ENCODE measurements at places on chromosomes 16 and 17.

GRCh38 chr16:74053826-74054225, 242.8 kb upstream of the PSMD7 start:
- DNase-seq = no peak

DNA sequence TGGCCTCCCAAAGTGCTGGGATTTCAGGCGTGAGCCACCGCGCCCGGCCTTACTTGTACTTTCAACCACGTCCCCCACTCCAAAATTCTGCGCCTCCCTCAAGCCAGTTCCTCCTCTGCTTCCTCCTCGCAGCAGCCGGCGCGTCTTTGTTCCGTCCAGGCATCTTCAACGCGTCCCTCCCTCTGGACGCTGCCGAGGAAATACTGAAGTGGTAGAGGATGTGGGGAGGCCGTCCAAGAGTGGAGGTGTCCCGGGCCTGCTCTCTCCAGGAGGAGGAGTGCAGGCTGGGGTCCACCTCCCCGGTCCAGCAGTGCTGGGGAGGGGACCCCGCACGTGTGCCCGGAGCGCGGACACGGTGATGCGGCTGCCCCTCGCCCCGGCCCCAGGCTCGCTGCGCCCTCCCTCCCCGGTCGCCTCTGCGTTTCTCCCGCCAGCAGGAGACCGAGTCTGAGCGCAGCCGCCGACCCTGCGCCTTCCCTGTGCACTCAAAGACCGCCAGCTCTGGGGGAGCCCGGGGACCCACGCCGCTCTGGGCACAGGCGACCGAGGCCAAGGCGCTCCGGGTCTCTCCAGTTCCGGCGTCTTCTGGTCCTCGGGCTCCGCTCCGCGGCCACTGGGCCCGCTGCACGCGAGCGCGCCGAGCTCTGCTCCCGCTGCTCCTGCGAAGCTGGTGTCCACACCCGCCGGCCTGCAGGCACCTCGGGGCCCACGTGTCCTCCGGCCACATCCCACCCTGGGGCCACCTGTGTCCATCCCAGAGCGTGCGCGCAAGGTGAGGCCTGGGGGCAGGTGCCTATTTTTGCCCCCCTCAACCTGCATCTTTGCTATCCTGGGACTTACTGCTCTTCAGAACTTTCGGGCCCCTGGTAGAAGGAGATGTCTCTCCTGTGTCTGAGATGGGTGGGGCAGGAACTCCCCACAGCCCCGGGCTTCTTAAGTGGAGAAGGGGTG, 31.7 kb downstream of the OSBPL7 start:
- DNase-seq = no peak

GRCh38 chr16:50367777-50368409, 895 bp downstream of the BRD7 start:
- no peak for DNase-seq

DNA sequence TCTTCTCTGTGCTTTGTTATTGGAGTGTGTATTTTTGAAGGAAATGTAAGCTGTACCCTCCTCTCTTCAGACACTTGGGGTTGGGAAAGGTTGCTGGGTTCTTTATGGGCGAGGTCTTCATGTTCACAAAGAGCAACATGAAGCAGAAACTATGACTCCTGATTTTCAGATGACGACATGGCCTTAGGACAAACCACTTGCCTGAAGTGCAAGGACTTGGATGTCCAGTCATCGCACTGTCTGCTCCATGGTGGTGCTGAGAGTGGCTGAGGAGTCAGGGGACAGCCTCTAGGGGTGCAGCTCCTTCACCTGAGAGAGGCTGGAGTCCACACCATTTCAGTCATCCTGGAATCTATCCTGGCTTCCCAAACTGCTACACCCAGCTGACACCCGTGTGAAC, 183.9 kb upstream of the CDH5 start:
- DNase-seq = no peak

GRCh38 chr16:57734308-57734924, 1.2 kb upstream of the KATNB1 start:
- no peak for DNase-seq

GRCh38 chr17:82003411-82004381, 19.0 kb downstream of the CENPX start:
- no peak for DNase-seq

DNA sequence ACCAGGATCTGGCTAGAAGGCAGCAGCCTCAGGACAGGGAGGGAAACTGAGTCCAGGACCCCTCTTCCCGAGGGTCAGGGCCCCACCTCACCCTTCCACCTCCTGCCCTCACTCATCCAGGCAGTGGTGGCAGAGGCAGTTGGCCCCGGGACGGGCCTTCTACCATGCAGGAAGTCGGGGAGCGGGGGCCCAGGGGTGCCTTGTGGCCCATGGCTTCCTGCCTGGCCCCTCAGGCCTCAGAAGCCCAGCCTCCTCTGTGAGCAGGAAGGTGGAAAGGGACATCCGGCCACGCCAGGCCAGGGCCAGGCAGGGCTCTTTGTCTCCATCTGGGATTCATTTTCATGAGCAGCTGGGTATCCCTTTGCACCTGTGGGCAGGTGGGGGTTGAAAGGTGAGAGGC, 58.5 kb downstream of the BAHCC1 start:
- DNase-seq = no peak

- no peak for DNase-seq
These were observed 10.2 kb upstream of the SEC14L5 start for GRCh38 chr16:4947722-4948503.

DNA sequence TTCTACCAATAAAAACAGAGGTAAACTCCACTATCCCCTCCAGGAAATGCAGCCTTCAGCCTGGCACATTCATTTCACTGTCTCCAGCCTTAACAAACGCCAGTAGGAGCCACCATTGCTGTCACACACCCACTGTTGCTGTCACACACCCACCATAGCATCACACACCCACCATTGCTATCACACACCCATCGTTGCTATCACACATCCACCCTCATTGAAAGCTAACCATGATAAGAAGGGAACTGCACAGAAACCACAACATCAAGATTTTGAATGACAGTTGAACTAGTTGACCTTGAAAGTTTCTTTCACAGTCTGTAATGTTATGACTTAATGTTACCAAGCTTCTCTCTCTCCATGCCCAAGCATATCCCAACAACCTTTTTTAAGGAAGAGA, 38.1 kb downstream of the SHCBP1 start:
- no peak for DNase-seq

- no peak for DNase-seq
These were observed 504 bp downstream of the FOXC2 start for GRCh38 chr16:86566966-86567700.

- DNase-seq = no peak
These were observed 3.0 kb downstream of the RAB26 start for GRCh38 chr16:2151188-2152091.

DNA sequence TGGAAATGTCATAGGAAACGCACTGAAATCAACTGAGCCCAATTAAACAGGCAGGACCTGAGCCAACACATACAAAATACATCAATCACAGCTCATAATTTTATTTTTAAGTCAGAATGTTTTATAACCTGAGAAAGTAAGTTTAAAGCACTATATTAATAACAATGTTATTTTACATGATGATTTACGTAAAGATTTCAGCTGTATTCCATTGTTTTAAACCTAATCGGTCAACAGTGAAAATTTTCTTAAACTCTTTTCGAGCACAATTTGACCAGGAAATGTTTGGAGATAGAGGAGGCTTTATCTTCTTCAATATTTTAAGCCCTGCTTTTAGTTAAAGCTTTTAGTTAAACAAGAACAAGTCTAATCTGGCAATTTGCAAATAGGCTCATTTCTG, 201.8 kb upstream of the TOX3 start:
- DNase-seq = no peak

DNA sequence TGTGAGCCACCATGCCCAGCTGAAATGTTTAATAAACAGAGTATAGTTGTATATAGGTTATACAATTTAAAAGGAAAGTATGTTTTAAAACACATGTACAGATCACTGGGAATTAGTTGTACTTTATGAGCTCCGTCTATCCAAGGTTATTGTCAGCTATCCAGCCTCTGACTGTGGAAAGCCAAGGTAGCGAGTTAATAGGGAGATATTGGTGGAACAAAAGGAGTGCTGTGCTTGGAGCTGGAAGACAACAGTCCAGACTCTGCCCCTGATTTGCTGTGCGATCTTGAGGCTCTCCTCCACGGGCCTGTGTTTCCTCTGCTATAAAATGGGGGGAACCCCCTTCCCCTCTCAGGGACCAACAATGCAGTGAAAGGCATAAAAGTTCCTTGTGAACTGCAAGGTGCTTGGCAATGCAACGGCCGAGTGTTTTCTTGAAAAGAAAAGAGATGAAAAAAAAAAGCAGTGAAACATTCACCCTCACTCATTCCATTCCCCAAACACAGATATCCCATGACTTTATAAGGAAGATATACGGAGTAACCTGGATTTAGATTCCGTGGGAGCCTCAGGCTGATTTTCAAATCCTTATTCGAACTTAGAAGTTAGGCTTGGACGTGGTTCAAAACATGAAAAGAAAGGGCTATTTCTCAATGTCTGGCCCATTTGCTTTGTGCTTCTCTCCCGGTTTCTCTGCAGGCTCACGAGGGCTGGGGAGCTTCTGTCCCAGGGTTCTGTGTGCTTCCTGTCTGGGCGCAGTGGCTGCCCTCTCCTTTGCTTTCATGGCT, 34.1 kb downstream of the CUEDC1 start:
- no peak for DNase-seq

- no peak for DNase-seq
These were observed 3.5 kb downstream of the PLK1 start for GRCh38 chr16:23682181-23682580.

DNA sequence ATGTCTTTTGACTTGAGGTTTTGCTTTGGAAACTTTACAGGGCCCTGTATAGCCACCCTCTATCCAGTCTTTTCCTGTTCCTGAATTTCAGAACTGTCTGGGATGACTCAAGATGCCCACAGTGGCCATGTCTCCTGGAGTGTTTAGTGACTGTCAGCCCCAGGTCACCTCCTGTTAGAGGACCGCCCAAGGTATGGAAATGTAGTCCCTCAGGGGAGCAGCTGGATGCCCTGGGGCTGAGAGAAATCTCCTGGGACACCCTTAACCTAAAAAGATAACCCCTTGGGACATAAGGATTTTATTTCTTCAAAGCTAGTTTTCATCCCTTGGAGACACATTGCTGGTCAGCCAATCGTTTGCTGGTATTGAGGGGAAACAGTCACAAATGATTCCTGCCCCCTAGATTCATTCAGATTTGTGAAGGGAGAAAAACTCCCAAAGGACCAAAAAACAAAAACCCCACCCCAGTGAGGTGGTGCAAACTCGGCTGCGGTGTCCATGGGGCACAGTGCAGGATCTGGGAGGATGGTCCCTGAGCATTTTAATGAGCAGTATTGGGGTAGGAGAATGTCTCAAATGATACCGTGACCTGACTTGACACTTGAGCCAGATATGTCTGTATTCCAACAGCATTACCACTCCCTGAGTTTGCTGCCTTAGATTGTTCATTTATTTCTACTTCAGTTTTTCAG, 1.7 kb downstream of the ZNF267 start:
- DNase-seq = no peak

- no peak for DNase-seq
These were observed 837 bp upstream of the PER1 start for GRCh38 chr17:8153031-8153451.

DNA sequence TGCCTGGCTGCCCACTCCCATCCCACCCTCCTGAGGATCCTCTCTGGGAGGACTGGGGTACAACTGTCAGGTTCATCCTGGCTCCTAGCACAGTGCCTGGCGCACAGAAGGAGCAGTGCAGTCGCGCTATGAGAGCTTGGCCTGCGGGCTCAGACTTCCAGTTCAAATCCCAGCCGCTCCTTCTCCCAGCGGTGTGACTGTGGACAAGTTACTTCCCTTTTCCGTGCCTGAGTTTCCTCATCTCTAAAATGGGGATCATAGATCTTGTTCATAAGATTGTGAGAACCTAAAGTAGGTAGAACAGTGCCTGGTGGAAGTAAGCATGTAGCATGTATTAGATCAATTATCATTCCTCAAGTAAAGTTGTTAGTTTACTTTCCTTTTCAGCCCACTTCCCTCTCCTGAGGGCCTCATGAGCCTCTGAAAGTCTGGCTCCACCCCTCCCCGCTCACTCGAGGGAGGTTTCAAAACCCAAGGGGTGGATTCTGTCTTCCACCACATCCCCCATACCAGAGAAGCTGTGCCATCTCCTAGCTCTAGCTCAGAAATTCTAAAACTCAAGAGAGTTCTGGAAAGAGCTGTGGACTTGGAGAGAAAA, 19.9 kb upstream of the COL1A1 start:
- DNase-seq = no peak

DNA sequence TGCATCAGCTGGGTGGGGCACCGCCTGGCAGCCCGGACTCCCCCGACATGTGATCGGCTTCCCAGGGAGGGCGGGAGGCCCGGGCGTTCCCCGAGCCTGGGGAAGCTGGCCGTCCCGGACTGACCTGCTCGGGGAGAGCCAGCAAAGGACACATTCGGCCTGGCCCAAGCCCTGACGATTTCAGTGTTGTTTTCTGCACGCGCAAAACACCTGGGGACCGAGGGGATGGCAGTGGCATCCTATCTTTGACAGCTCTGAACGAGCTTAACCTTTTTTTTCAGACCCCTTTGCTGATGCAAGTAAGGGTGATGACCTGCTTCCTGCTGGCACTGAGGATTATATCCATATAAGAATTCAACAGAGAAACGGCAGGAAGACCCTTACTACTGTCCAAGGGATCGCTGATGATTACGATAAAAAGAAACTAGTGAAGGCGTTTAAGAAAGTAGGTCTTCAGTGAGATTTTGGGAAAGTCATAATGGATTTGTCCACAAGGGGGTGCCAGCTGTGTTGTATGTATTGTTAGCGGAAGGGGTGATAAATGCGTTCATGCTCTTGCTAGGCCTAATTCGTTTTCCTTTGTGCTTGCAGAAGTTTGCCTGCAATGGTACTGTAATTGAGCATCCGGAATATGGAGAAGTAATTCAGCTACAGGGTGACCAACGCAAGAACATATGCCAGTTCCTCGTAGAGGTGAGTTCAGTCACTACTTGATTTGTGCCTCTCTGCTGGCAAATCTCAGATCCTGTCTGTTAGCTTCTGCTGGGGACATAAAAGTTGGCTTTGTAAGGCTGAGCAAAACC, 1.0 kb downstream of the EIF1 start:
- DNase-seq = no peak

- DNase-seq = no peak
These were observed 985.0 kb upstream of the GOT2 start for GRCh38 chr16:59719121-59719520.

DNA sequence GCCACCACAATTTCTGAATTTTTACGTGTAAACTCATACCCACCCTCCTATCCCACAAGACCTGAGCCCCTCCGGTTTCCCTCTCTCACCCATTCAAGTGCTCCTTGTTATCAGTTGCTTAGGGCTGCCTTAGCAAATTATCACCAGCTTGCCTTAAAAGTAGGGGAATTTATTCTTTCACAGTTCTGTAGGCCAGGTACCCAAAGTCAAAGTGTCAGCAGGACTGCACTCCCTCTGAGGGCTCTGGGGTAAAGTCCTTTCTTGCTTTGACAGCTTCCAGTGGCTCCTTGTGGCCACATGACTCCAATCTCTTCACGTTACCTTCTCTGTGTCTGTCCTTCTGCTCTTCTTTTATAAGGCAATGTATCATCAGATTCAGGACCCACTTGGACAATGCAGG, 7.9 kb upstream of the TMEM220 start:
- no peak for DNase-seq

DNA sequence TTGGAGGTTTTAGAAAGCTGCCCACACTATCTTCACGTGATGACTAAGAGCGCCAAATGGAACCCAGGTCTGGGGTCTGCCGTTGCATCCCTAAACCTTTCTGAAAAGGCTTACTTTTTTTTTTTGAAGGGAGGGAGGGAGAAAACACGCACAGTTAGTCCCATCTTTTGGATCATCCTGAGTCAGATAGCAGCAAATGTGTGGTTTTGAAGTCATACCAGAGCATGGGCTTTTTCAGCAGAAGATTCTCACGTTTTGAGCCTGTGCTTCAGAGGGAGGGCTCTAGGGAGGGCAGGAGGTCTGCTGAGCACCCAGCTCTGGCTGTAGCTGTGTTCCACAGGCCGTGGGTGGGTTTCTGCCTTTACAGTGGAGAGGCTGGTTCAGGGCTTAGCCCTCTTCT, 194.7 kb downstream of the SNX29 start:
- no peak for DNase-seq

Measured in T follicular helper cell (primary cell).